ENCODE measurements at places on chromosomes 13 and 19. TPM values are rescaled to one million over a fixed set of nuclear protein-coding genes. Genes with fewer than 3 reads are reported as not detected.

CNN1 gene
- 17.2 TPM for total RNA-seq

C5AR2 gene
- total RNA-seq, result under 0.01 TPM

SGCG gene
- total RNA-seq, result 1.5 TPM

NPAS1 gene
- 0.26 TPM for total RNA-seq

LHFPL6 gene
- total RNA-seq, result 42.4 TPM

CEBPG gene
- total RNA-seq, result 61.1 TPM

HIPK4 gene
- 0.17 TPM for total RNA-seq

LRP3 gene
- total RNA-seq, result 28.2 TPM

MYH14 gene
- total RNA-seq, result not detected

EFNA2 gene
- 0.17 TPM for total RNA-seq

ERICH6B gene
- not detected for total RNA-seq

KASH5 gene
- total RNA-seq, result not detected

NMRK2 gene
- not detected for total RNA-seq

LIN7B gene
- 8.0 TPM for total RNA-seq

AXL gene
- total RNA-seq, result 223 TPM

NLRP11 gene
- total RNA-seq, result under 0.01 TPM

KLK7 gene
- total RNA-seq, result not detected

ZNF560 gene
- 3.3 TPM for total RNA-seq

ZNF607 gene
- total RNA-seq, result 6.9 TPM

CGB8 gene
- not detected for total RNA-seq

UBL5 gene
- 151 TPM for total RNA-seq

MIR17HG gene
- 6.2 TPM for total RNA-seq

PNMA8A gene
- total RNA-seq, result 8.9 TPM

TMEM272 gene
- not detected for total RNA-seq

LRRC63 gene
- total RNA-seq, result under 0.01 TPM

CCDC194 gene
- not detected for total RNA-seq

SHD gene
- total RNA-seq, result not detected

SIGLEC14 gene
- not detected for total RNA-seq

ZNF844 gene
- total RNA-seq, result 15.4 TPM

ADGRE3 gene
- not detected for total RNA-seq

UPK1A gene
- not detected for total RNA-seq

BIVM gene
- 19.8 TPM for total RNA-seq

SULT2A1 gene
- total RNA-seq, result not detected

ZNF813 gene
- 3.9 TPM for total RNA-seq

MATK gene
- not detected for total RNA-seq

ANGPTL4 gene
- 1.7 TPM for total RNA-seq

ATP8A2 gene
- 0.26 TPM for total RNA-seq

TIMM50 gene
- total RNA-seq, result 37.2 TPM

ZNF536 gene
- 0.50 TPM for total RNA-seq

ZSWIM9 gene
- total RNA-seq, result 5.1 TPM

POU2F2 gene
- 0.17 TPM for total RNA-seq

POU4F1 gene
- not detected for total RNA-seq

TMEM150B gene
- total RNA-seq, result not detected

APC2 gene
- 0.50 TPM for total RNA-seq

CFD gene
- total RNA-seq, result 18.8 TPM

KCNC3 gene
- total RNA-seq, result under 0.01 TPM

TJP3 gene
- not detected for total RNA-seq

SIGLECL1 gene
- total RNA-seq, result not detected

NAPSA gene
- total RNA-seq, result under 0.01 TPM

EPN1 gene
- total RNA-seq, result 47.1 TPM

CCL25 gene
- total RNA-seq, result not detected

C19orf85 gene
- total RNA-seq, result not detected

CGB3 gene
- total RNA-seq, result not detected

ZNF544 gene
- 34.4 TPM for total RNA-seq

PDX1 gene
- total RNA-seq, result not detected

CRYL1 gene
- 16.9 TPM for total RNA-seq

KLK15 gene
- not detected for total RNA-seq

ZNF681 gene
- 0.66 TPM for total RNA-seq

NCAN gene
- total RNA-seq, result under 0.01 TPM

Measured in fibroblast of lung (primary cell).